ENCODE measurements at places on chromosomes 12 and 14. TPM values are rescaled to one million over a fixed set of nuclear protein-coding genes. Genes with fewer than 3 reads are reported as not detected.

KRT73 gene
- total RNA-seq: not detected

NELL2 gene
- total RNA-seq: 12.5 TPM

KCNJ8 gene
- 15.0 TPM for total RNA-seq

TMEM30B gene
- total RNA-seq: 97.8 TPM

FAM181A gene
- total RNA-seq: not detected

SMCO3 gene
- total RNA-seq: 0.46 TPM

SUDS3 gene
- 38.5 TPM for total RNA-seq

CPNE6 gene
- 2.2 TPM for total RNA-seq

CYP27B1 gene
- total RNA-seq: 1.6 TPM

RNF212B gene
- total RNA-seq: 0.20 TPM

RASSF8 gene
- total RNA-seq: 40.7 TPM

C1S gene
- 319 TPM for total RNA-seq

KRT6B gene
- total RNA-seq: not detected

HOXC12 gene
- not detected for total RNA-seq

FAM216A gene
- 4.1 TPM for total RNA-seq
